ENCODE measurements at places on chromosomes 12 and 14.

DNA sequence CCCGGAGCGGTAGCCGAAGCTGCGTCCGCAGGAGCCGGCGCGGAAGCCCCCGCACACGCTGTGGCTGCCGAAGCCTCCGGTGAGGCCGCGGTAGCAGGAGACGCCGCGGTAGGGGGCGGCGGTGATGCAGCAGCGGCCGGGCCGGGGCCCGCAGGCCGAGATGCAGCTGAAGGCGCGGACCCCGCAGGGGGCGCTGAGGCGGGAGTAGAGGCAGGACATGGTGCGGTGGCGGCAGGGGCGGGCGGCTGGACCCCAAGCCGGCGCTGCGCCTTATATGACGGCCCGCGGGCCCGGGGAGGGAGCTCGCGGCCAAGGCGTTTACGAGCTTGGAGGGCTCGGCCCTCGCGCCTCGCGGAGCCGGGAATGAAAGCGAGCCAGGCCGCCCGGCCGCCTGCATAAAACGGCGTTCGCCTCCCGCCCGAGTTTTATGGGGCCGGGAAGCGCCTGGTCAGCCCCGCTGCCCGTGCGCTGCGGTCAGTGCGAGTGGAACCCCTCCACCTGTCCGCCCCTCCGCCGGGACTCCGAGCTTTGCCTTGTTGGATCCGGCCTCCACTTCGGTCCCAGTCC lies 16.0 kb upstream of the KRT86 start:
- DNase-seq: no peak

DNA sequence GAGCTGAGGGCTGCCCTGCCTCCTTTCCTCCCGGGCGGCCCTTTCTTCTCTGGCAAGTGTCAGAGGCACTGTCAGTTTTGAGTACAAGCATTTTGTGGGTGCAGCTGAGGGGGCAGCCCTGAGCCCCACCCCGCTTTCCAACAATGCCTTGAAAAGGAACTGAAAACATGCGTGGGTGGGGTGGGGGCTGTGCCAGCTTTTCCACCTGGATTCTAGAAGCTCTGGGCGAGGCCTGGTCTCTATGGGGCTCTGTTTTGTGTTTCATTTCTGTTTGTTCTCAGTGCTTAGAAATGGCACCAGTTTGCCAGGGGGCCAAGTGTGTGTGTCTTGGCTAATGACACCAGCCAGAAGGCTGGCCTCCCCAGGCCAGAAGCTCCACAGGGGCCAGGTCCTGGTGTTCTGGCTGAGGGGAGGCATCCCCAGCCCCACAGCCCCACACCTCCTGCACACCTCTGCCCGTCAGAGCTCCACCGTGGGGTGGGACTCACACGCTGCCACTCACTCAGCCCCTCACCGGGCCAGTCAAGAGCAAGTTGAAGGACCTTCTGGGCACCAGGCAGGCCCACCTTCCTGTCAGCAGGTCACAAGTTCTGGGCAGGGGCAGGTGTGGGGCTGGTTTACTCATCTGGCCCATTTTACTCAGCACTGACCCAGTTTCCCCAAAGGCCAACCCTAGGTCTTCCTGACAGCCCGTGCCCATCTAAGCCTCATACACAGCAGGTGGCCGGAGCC lies 155.1 kb downstream of the CALM1 start:
- DNase-seq: no peak

DNA sequence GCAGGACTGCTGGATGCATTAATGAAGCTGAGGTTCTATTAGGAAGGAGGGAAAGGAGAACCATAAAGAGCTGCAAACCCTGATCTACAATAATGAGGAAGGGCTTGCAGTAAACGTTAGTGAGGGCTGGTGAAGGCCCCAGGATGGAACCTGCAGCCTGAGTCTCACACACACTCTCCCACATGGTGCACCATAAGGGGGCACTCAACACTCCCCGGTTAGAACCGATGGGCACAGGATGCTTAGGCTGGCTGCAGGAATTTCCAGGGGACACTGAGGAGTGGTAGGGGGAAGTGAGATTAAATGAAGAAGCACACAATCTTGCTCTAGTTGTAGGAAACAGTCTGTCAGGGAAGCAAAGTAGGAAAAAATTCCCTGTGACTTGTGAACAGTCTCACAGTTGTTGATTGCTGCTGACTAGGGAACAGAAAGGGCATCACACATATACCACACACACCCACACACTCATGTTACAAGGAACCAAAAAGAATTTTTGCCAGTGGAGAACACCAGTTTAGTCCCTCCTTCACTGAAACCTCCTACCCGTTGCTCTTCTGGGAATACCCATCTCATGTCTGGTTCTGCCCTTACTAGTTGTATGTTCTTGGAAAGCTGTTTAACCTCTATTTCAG lies 56.2 kb upstream of the FERMT2 start:
- no peak for DNase-seq

GRCh38 chr12:75341873-75342272 lies 7.4 kb downstream of the GLIPR1L1 start:
- peak; percentile 3 for DNase-seq

- no peak for DNase-seq
Measured at GRCh38 chr14:63300854-63301253, 17.9 kb downstream of the GPHB5 start.

DNA sequence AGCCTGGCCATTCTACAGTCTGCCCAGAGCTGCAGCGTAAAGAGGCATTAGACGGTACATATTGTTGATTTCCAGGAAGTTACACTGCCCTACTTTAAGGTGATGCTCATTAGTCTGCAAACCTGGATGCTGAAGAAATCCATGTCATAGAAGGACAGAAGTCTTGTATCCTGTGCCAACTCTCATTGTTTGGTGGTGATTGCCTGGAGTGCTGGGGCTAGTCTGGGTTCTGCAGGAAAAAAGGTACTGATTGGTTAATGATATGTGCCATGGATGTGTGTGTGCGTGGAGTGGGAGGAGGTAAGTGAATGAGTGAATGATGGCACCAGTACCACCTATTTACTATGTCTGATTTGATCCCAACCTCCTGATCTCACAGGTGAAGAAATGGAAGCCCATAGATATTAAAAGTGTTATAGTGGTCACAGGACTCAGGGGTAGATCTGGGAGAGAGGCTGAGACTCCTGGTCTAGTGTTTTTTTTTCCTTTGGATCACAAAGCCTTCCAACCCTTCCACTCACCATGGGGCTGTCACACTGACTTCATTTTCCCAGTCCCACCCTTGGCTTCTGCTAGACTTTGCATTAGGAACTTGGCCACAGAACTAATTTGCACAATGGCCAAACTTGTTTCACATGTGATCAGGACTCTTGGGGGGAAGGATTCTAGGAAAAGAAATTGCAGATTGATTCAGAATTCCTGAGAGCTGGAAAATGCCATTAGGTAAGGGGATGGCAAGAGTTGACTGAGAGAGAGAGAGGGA lies 96.1 kb downstream of the TMX1 start:
- DNase-seq: no peak

DNA sequence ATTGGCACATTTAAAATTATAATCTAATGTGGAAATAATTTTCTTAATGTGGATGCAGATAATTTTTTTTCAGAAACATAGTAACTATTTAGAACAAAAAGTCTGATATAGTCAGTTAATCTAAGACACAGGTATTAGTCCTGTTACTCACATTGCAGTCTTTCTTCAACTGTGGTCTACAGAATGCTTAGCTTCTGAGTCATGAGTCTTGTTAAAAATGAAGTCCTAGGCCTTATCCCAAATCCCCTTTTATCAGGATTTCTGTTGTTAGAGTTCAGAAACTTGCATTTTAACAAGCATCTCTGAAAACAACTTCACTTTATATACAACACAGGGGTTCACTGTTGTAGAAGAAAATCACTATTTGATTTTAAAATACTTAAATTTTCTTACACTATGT lies 112.2 kb downstream of the SLC16A7 start:
- DNase-seq: no peak

- DNase-seq: no peak
Measured at GRCh38 chr14:71243697-71244096, 336.4 kb downstream of the PCNX1 start.

DNA sequence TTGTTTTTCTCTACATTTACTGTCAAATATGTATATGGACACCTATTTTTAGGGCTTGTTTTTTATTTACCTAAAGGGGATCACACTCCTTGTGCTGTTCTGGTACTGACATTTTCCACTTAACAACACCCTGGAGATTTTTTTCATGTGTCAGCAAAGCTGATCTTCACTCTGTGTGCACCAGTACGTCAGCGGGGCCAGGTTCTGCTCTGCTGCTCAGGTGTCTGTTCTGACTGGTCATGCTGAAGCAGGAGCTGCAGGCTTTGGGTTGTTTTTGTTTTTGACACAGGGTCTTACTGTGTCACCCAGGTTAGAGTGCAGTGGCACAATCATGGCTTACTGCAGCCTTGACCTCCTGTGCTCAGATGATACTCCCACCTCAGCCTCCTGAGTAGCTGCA lies 81.9 kb upstream of the CCND2 start:
- no peak for DNase-seq

DNA sequence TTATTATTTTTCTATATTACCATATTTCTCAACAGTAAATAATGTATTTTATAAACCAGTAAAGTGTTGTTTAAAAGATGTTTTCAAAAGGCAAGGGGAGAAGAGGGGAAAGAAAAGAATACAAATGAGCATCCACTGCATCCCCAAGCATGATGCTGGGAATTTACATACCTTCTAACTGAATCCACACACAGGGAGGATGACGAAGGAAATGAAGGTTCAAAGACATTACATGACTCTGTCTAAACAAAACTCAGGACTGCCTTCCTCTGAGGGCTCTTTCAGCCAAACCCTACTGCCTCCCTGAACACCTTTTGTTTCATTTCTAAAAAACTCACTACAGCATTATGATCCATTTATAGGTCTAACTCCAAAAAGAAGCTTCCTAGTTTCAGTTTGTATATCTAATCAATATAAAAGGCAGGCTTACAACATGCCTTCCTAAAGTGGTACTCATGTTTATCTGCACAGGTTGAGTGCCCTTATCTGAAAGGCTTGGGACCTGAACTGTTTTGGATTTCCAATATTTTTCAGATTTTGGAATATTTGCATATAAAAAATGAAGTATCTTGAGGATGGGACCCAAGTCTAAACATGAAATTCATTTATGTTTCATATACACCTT lies 30.3 kb downstream of the DICER1 start:
- DNase-seq: no peak

- peak; percentile 49 for DNase-seq
Measured at GRCh38 chr14:23009483-23009938, 432 bp downstream of the C14orf93 start.

DNA sequence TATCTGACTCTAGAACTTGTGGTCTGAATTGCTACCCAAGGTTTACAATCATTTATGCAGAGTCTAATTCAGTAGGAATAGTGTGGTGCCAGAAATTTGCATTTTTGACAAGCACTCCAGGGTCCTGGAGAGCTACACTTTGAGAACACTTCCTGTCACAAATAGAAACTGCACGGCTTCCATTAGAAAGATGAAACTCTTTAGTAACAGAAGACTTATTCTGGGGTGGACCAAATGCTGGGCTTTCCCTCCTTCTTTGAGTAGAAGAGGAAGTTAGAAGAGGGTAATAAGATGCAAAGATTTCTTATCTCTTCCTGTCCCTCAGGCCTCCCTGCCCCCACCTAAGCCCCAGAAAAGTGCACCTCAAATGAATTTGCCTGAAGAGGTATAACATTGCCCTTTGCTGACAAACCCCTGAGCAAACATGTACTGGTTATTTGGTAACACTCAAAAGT lies 28.4 kb downstream of the DGLUCY start:
- DNase-seq: no peak

- peak; percentile 44 for DNase-seq
Measured at GRCh38 chr14:92456215-92457015, 57.2 kb upstream of the RIN3 start.

GRCh38 chr12:44525806-44526654 lies 350.1 kb downstream of the NELL2 start:
- no peak for DNase-seq

DNA sequence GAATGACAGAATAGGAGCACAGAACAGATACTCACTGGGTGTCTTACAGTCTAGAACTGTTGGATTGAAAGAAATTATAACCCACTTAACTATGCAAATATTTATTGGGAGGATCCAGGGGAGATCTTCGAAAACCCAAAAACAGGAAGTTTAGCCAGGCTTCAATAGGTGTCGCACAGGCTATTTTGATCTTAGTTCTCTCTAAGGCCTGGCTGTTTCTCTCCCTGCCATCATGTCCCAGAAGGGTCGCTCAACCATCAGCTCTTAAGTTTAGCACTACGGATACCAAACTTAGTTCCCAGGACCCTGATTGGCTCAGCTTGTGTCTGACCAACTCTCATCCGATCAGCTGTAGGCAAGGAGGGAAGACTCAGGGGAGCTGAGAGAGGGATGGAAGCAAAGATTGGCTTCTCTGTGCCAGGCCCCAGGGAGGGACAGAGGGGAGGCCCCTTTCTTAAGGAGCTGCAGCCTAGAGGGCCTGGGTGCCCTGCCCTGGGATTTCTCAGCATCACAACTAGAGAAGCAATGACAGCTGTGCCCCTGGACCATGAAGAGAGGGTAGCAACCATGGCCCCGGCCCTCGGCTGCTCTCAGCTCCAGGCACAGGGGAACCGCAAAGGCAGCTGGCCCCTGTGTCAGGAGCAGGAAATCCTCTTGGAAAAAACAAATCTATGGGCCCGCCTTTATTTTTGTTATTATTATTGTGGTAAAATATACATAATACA lies 13.5 kb downstream of the PHETA1 start:
- DNase-seq: no peak

GRCh38 chr14:38745861-38746260 lies 357.2 kb downstream of the SEC23A start:
- DNase-seq: no peak

GRCh38 chr12:47034661-47035060 lies 44.8 kb upstream of the PCED1B start:
- DNase-seq: no peak

- no peak for DNase-seq
Measured at GRCh38 chr12:95767703-95768102, 22.9 kb downstream of the NTN4 start.

GRCh38 chr14:95155045-95155444 lies 2.3 kb downstream of the DICER1 start:
- DNase-seq: no peak

DNA sequence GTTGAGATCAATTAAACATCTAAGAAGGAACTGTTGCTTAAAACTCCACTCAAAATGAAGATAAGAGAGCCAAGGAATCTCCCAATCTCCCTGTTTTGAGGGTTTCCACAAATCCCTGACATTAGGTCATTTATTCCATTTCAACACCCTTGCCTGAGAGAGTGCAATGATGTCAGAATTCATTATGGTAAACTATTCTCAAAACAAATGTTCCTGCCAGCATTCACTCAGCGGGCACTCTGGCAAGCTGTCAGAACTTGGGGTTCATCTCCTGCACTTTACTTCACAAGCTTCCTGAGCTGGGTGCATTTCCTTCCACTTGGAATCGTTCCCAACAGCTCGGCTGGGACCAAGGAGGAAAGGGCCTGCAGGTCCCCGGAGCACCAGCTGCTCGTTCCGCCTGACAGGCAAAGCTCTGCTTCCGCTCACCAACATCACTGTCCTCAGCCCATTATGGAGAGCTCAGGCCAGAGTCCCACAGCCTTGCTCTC lies 117.8 kb downstream of the TTC7B start:
- DNase-seq: no peak

- DNase-seq: peak; percentile 36
Measured at GRCh38 chr14:92690171-92691011, 58.0 kb downstream of the LGMN start.

- DNase-seq: no peak
Measured at GRCh38 chr12:9619411-9620179, 11.9 kb upstream of the KLRB1 start.

Data from K562 (cell line).